Stimulated activated CD4-positive, alpha-beta T cell treated with anti-CD3 and anti-CD28 coated beads, Interleukin-2, amount 100 ng/mL, for 48 hours (primary cell): ENCODE measurements at places on chromosomes 1 and 21.

- DNase-seq: no peak
Measured at GRCh38 chr1:89993541-89993940, 1.4 kb upstream of the ZNF326 start.

DNA sequence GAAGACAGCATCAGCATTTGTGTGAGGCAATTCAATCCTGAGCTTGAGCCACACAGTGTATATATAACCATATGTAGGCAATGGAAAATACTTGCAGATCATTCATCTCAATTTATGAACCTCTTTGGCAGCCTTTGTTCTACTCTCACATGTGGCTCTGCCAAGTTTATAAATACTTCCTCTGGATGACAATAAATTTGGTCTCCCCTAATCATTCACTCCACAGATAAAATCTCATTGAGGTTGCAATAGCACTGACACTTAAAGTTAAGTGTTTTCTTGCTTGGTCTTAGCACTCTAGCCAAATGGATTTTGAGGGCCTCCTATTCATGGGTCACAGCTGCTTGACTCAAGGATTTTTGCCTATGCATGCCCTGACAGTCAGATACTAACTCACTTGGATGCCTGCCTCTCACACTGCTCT lies 136.6 kb upstream of the VANGL1 start:
- no peak for DNase-seq

DNA sequence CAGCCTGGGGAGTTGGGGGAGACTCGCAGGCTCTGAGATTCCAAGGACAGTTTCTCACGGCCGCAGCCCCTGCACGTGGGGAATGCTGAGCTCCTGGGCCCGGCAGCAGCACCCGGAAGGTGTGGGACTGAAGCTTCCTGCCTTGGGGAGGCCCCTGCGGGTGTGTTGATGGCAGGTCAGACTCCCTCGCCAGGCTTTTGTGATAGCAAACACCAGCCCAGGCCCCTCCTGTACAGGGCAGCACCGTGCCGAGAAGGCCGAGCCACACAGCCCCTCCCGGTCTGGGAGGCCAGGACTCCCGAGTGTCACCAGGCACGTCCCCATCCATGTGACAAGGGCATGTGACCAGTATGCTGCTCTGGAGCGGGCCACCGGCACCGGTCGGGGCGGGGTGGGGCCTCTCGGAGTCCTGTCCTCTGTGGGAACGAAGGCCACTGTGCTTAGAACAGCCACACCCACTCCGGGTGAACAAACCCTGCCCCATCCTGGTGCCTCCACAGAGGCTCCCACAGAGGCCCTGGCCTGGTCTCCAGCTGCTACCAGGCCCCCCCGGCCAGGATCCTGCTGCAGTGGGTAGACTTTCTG lies 31.1 kb upstream of the ARHGEF16 start:
- DNase-seq: no peak

- DNase-seq: no peak
Measured at GRCh38 chr1:218592688-218593087, 247.6 kb downstream of the TGFB2 start.

GRCh38 chr1:197619008-197619640 lies 156.2 kb downstream of the DENND1B start:
- DNase-seq: no peak

GRCh38 chr1:169322138-169322537 lies 45.5 kb downstream of the NME7 start:
- no peak for DNase-seq

- no peak for DNase-seq
Measured at GRCh38 chr1:234619794-234620247, 9.8 kb upstream of the IRF2BP2 start.

DNA sequence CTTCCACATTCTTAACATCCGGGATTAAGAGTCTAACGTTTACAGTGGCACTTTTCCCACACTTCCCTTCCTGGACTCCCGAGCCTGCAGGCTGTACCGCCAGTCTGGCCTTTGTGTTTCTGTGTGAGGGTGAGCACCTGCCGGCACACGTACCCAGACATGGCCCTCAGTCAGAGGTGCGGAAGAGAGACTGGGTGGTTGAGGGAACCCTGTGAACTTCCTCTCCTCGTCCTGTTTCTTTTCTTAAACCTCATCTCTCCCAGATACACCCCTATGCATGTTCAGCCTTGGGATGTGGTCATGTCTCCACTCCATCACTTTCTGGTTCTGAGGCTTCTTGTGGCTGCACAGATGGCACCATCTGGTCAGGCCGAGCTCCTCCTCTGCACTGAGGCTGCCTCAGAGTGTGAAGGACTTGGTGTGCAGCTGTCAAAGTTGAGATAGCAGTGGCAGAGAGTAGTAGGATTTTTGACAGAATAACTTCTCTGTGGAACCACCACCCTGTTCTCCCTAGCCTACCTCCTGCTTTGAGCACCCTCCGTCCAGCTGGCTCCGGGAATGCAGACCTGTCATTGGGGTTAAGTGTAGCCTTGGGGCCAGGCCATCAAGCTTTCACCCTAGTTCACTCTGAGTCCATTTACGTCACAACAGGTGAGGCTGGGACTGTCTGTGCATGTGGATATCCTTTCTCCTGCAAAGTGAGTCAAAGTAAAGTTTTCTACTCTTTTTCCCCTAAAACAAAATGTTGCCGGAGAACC lies 31.4 kb downstream of the VASH2 start:
- DNase-seq: no peak

DNA sequence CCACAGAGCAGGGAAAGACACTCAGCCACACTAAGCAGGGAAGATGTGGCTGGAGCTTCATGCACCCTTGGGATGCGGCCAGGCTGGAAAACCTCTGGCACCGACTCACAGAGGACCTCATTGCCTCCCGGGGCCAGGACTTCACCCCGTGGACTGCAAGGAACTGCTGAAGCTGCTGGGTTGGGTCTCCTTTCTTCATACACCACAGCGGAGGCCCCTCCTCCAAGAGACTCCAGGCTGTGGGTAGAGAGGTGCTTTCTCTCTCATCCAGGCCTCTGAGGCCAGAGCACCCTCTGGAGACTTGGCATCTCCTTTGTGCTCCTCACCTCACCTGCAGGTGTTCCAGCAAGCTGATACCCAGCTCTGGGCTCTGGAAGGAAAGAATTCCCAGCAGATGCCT lies 76.0 kb upstream of the EDN2 start:
- no peak for DNase-seq

- DNase-seq: no peak
Measured at GRCh38 chr1:201639826-201640225, 100.9 kb downstream of the NAV1 start.
